ENCODE measurements at places on chromosomes 3 and 15.

GRCh38 chr3:176699288-176699687, 498.0 kb downstream of the TBL1XR1 start:
- DNase-seq, result no peak

DNA sequence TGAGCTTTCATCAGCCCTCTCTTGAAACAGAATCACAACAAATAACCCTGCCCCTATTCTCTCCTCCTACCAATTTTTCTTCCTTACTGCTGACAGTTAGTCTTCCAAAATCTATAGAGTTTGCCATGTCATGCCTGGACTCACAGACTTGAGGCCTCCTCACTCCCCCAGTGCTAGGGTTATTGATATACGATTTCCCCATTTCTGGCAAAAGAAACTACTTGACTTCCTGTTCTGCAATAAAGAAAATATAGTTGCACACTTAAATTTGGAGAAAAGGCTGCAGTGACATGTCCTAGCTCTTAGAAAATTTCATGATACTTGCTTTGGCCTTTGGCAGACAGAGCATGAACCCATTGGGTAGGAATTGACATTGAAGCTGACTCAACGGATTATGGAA, 75.9 kb downstream of the CYP19A1 start:
- no peak for DNase-seq

DNA sequence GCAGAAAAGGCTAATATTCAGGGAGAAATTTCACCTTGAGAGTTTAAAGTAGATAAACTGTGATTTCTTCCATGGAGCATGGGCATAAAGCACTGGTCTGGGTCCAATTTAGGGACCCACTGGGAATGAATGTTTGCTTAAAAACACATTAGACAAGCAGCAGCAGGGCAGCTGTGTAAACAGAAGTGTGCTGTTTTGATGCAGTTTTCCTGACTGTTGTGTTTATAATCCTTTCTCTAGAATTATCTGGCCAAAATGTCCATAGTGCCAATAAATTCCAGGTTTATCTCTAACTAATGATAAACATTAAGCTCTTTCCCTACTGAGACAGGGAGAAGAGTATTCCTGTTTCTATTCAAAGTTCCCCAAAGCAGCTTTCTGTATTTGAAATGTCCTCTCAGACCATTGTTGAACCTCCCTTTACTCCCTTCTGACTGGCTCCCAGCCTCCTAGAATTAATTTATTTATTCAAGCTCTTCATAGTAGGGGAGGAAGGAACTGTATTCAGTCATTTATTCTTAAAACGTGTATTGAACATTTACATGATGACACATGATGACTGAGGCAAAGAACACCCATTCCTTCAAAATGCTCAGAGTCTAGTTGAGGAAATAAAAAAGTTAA, 7.0 kb upstream of the TM4SF18 start:
- DNase-seq, result no peak

GRCh38 chr3:69088063-69088462, 3.3 kb downstream of the ARL6IP5 start:
- DNase-seq, result no peak
